T-helper 17 cell (primary cell): ENCODE measurements at places on chromosomes 5 and 9.
A peak's percentile ranks its signal among the peaks of the same experiment; 100 is the strongest.

GRCh38 chr5:107459605-107460004 is 211.1 kb downstream of the EFNA5 start:
- DNase-seq: no peak
- H3K27me3 ChIP-seq: peaks cover 34% of the 10 kb centered on the region
- H3K27ac ChIP-seq: no peak overlapping the region
- peaks cover 2% of the 10 kb centered on the region for H3K4me1 ChIP-seq
- no peaks in the 10 kb centered on the region for H3K36me3 ChIP-seq
- H3K4me3 ChIP-seq: no peak overlapping the region

- peaks cover 9% of the 10 kb centered on the region for H3K36me3 ChIP-seq
- no peak for DNase-seq
- peak overlapping the region; percentile 41 for H3K27ac ChIP-seq
- H3K4me1 ChIP-seq: peaks cover 24% of the 10 kb centered on the region
- no peak overlapping the region for H3K4me3 ChIP-seq
- no peaks in the 10 kb centered on the region for H3K27me3 ChIP-seq
These were observed 14.9 kb upstream of the CARD19 start for GRCh38 chr9:93081081-93081529.

GRCh38 chr9:124455820-124456219 is 5.6 kb downstream of the ADGRD2 start:
- H3K27me3 ChIP-seq: peaks cover 16% of the 10 kb centered on the region
- no peak for DNase-seq
- H3K27ac ChIP-seq: no peak overlapping the region
- no peaks in the 10 kb centered on the region for H3K36me3 ChIP-seq
- H3K4me3 ChIP-seq: no peak overlapping the region

DNA sequence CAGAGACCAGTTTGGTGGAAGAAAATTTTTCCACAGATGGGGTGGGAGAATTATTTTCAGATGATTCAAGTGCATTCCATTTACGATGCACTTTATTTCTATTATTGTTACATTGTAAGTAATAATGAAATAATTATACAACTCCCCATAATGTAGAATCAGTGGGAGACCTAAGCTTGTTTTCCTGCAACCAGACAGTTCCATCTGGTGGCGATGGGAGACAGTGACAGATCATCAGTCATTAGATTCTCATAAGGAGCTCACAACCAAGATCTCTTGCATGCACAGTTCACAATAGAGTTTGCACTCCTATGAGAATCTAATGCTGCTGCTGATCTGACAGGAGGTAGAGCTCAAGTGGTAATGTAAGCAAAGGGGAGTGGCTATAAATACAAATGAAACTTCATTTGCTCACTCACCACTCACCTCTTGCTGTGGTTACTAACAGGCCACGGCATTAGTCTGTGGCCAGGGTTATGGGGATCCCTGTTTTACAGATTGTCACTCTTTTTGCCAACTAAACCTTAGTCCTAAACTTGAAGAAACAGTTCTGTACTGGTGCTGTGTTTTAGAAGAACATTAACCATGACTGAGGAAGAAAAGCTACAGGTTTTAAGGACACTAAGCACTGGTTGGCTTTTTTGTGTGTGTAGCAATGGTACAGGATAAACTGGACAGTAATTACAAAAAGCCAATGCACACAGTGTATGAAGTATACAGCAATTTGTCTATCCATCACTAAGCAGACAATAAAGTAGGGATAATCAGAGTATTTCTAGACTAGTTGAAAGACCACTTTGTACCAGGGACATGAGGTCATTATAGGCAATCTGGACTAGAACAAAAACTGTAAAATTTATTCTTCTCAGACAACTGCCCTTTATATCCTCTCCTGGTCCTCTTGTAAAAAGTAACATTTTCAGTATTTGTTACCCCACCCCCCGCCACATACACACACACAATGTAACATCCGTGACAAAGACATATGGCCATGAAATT is 9.9 kb downstream of the TMEM232 start:
- no peak overlapping the region for H3K4me3 ChIP-seq
- DNase-seq: no peak
- no peak overlapping the region for H3K27ac ChIP-seq
- H3K27me3 ChIP-seq: peaks cover 13% of the 10 kb centered on the region

- H3K36me3 ChIP-seq: no peaks in the 10 kb centered on the region
- no peak overlapping the region for H3K27ac ChIP-seq
- peaks cover 6% of the 10 kb centered on the region for H3K4me1 ChIP-seq
- DNase-seq: no peak
- H3K4me3 ChIP-seq: no peak overlapping the region
- peaks cover 21% of the 10 kb centered on the region for H3K27me3 ChIP-seq
These were observed 50.6 kb downstream of the NREP start for GRCh38 chr5:111706345-111706744.

- H3K27ac ChIP-seq: no peak overlapping the region
- H3K36me3 ChIP-seq: no peaks in the 10 kb centered on the region
- no peak overlapping the region for H3K4me3 ChIP-seq
- no peak for DNase-seq
These were observed 52.5 kb downstream of the SPOCK1 start for GRCh38 chr5:137446615-137447014.

GRCh38 chr5:109701792-109702191 is 12.1 kb downstream of the MAN2A1 start:
- no peaks in the 10 kb centered on the region for H3K27me3 ChIP-seq
- peaks cover 47% of the 10 kb centered on the region for H3K4me1 ChIP-seq
- H3K27ac ChIP-seq: peak overlapping the region; percentile 8
- no peak for DNase-seq
